ENCODE measurements at places on chromosomes 7 and 10.

DNA sequence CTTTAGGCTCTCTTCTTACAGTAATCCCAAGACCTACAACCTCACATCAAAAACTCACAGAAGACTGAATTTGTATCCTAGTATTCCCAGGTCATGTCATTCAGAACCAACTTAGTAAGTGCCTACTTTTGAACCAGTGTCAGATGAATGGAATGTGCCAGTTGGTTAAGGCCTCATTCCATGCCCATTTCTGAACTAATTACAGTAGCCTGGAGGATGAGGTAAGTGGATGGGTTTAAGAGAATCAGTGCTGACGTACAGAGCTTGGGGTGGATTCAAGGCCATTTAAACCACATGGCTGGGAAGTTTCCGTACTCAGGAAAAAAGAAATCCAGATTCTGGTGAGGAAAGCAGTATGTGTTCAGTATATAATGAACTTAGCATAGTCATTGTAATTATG is 21.9 kb upstream of the FOXP2 start:
- DNase-seq: no peak

- no peak for DNase-seq
Measured at GRCh38 chr10:121152935-121153334, 301.8 kb downstream of the WDR11 start.

GRCh38 chr7:47444376-47445098 is 137.4 kb downstream of the TNS3 start:
- DNase-seq: no peak

DNA sequence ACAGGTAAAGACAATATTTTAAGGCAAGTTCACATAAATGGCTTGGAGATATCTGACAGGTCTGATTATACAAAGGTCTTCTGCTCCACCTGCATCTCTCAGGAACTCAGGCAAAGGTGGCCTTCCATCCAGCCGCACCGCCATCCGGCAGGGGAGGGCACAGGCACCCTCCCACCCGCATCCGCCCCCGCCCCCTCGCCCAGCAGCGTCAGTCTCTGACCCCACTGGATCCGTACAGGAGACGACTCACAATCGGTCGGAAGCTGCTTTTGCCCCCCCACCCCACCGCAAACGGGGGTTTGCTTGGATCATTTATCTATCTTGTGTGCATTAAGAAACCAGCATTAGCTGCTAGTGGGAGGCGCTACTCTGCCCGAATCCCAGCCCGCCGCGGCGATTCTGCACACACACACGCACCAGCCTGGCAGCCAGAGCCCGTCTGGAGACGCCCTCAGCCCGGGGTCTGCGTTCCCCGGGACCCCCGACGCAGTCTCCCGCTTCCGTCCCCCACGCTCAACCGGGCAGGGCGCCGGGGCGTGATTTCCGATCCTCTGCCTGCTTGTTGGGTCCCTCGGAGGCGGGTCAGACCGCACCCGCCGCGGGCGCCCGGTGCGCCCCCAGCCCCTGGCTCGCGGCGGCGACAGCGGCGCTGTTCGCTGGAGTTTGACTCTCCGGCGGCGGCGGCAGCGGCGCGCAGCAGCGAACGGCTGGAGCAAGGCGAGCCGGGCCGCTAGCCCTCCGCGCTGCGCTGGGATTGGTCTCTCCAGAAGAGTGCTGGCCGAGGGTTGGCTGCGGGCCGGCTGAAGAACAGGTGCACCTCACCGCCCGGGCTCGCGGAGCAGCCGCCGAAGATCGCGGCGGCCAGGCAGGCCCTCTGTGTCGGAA is 820 bp upstream of the NRG3 start:
- DNase-seq: no peak

- no peak for DNase-seq
Measured at GRCh38 chr10:101646364-101646763, 48.6 kb downstream of the FBXW4 start.

- no peak for DNase-seq
Measured at GRCh38 chr7:99733003-99733402, 2.0 kb downstream of the CYP3A7 start.

DNA sequence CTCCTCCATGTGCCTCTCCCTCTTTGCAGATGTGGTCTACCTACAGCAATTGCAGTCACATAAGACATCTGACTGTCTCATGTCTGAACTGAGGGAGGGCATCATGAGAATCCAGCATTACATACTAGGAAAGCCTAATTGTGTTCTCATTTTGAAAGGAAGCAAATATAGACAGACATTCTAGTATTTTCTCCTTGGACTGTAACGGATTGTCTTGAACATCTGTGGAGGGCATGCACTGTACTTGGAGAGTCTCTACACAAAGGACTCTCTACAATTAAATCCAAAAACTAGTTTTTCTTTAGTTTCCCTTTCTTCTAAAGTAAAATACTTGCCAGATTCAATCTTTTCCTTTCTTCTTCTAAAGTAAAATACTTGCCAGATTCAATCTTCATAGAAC is 34.7 kb upstream of the TRIL start:
- DNase-seq: no peak

DNA sequence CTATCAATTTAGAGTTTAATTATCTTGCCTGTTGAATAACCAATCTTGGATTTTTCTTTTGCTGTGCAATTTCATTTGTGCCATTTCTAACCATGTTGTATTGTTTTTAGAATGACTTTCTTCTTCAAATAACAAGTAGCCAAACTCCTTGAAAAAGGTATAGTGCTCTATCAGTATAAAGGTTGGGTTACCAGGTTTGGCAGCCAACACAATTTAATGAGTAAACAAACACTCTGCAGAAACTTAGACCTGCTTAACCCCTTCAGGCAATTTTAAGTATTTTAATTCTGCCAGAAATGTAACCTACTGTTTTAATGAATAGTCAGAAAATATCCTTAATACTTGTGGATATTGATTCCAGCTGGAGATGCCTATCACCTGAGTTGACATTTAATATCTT is 299.8 kb downstream of the ARL4A start:
- no peak for DNase-seq

GRCh38 chr7:81366546-81366945 is 403.3 kb downstream of the HGF start:
- DNase-seq: no peak

DNA sequence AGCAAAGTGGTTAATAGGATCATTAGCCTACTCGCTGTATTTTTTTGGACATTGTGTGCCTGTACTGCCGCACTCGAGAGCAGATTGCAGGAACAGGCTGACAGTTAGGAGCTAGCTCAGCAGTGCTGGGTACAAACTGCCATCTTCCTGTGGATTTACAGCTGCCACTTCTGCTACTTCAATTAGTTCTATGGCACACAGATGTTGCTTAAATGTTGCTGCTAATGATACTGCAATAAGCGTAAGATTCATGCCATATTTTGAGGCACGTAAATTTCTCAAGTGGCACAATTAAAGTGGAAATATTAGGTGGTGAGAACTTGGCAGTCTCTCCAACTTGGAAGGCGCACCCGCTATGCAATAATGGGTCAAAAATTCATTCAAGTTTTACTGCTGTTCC is 171.9 kb downstream of the EBF3 start:
- no peak for DNase-seq

DNA sequence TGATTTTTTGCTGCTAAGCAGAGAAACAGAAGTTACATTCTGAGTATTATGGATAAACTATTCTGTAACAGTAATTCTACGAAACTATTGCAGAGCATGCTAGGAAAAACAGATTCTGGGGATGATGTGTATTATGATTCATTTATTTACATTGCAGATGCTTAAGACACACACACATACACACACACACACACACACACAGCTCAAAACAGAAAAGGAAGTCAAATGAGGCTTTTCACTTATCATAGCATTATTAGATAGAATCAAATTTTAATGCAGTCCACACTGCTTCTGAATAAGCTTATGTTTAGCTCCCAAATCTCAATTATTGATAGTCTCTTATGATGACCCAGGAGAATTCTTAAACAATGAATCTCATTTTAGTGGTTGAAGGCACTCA is 307.2 kb downstream of the HGF start:
- DNase-seq: no peak
